Endothelial cell of umbilical vein (primary cell): ENCODE measurements at places on chromosomes 2 and 18. TPM values are rescaled to one million over a fixed set of nuclear protein-coding genes. Genes with fewer than 3 reads are reported as not detected.

DNA sequence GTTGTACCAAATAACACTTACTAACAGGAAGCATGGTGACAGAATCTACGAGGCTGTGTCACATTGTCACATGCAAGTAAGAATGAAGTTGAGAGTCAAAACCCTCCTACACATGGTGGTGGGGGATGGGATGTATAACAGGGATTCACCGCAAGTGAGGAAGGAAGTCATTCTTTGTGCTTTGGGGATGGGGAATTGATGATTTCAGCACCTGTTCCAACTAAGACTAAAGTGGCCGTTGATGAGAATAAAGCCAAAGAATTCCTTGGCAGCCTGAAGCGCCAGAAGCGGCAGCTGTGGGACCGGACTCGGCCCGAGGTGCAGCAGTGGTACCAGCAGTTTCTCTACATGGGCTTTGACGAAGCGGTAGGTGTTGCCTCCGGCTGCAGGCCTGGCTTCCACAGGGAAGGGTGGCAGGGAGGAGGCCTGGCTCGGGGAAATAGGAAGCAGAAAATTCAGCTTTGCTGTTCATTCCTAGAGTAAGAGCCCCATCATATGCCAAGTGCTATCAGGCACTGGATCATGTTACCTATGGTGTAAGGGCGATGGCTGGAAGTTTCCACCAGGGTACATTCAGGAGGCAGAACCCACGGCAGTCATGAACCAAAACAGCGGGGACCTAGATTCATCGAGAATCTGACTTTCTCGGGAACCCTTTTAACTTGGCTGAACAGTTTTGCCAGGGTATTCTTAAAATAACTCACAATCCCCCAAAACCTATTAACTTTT, 120.3 kb downstream of the UXS1 start:
- H3K4me1 ChIP-seq = no peaks in the 10 kb centered on the region
- H3K27me3 ChIP-seq = no peaks in the 10 kb centered on the region
- DNase-seq = no peak
- no peak overlapping the region for H3K27ac ChIP-seq
- H3K36me3 ChIP-seq = no peaks in the 10 kb centered on the region
- no peak overlapping the region for H3K4me3 ChIP-seq

The HAT1 gene
- 49.7 and 50.3 TPM in 2 replicates for total RNA-seq

The SIX3 gene
- not detected in 2 replicates for total RNA-seq

- H3K36me3 ChIP-seq = peaks cover 4% of the 10 kb centered on the region
- peaks cover 31% of the 10 kb centered on the region for H3K4me1 ChIP-seq
- no peaks in the 10 kb centered on the region for H3K27me3 ChIP-seq
- no peak for DNase-seq
- H3K4me3 ChIP-seq = no peak overlapping the region
Measured at GRCh38 chr18:75206452-75207309, 2.3 kb downstream of the PTGR3 start.

DNA sequence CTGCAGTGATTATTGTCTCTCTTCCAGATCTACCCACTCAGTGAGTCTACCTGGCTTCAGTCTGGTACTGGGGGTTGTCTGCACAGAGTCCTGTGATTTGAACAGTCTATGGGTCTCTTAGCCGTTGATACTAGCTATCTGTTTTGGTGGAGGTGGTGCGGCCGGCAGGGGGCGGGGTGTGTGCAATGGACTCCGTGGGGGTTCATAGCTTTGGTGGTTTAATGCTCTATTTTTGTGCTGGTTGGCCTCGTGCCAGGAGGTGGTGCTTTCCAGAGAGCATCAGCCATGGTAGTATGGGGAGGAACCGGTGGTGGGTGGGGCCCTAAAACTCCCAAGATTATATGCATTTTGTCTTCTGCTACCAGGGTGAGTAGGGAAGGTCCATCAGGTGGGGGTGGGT, 1120.1 kb upstream of the FAM98A start:
- H3K27me3 ChIP-seq = no peaks in the 10 kb centered on the region
- H3K4me3 ChIP-seq = no peak overlapping the region
- H3K36me3 ChIP-seq = no peaks in the 10 kb centered on the region
- H3K27ac ChIP-seq = no peak overlapping the region
- DNase-seq = no peak
- H3K4me1 ChIP-seq = no peaks in the 10 kb centered on the region

DNA sequence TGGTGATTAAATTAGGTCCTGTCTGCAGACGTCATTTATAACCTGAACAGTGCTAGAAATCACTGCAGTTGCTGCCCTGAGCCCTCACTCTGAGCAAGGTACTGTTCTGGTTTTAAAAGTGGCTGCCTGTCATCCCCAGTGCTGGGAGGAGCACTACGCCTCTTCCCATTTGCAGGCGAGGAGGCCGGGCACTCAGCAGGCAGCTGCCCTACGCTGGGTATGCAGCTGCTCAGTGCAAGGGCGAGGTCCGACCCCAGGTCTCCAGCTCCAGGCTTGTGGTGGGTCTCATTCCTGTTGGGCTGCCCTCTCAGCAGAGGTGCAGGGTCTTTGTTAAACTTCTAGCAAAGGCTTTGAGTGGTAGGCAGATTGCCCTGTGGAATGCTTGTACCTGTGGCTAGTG, 15.7 kb downstream of the CNDP2 start:
- no peak for DNase-seq
- H3K4me3 ChIP-seq = no peak overlapping the region
- H3K36me3 ChIP-seq = peaks cover 6% of the 10 kb centered on the region
- H3K27me3 ChIP-seq = no peaks in the 10 kb centered on the region
- H3K4me1 ChIP-seq = no peaks in the 10 kb centered on the region

- no peaks in the 10 kb centered on the region for H3K4me1 ChIP-seq
- H3K27ac ChIP-seq = no peak overlapping the region
- DNase-seq = no peak
- no peak overlapping the region for H3K4me3 ChIP-seq
Measured at GRCh38 chr2:121483021-121483420, 47.7 kb upstream of the RNU4ATAC start.

DNA sequence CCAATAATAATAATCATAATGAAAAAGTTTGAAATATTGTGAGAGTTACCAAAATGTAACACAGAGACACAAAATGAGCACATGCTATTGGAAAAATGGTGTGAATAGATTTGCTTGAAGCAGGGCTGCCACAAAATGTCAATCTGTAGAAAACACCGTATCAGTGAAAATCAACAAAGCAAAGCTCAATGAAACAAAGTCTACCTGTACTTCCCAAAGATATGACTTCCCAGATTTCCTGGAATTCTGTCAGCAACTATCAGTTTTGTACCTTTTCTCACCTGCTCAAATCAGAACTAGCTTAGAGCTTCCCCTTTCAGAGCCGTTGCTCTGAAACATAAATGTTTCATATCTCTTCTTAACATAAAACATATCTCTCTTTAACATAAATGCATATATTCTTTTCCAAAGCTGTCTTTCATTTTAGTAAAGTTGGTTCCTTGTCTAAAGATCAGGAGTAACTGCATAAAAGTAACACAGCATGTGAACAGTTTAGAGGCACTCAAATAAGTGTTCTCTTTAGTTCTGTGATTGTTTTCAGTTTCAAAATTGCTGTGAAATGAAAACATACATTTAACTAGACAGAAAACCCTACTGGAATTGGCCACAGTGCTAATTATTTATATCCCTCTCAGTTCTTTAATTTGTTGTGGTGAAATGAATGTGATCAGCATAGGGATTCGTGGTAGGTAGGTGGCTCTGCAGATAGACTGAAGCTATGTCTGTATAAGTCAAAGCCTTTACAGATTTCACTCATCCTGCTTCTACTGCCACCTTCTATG, 262.5 kb downstream of the KCNJ3 start:
- H3K27me3 ChIP-seq = no peaks in the 10 kb centered on the region
- no peaks in the 10 kb centered on the region for H3K36me3 ChIP-seq
- peaks cover 19% of the 10 kb centered on the region for H3K4me1 ChIP-seq
- no peak overlapping the region for H3K27ac ChIP-seq

- H3K27me3 ChIP-seq = no peaks in the 10 kb centered on the region
- peaks cover 52% of the 10 kb centered on the region for H3K4me1 ChIP-seq
- H3K27ac ChIP-seq = no peak overlapping the region
- no peak for DNase-seq
Measured at GRCh38 chr2:109330056-109330455, 201.1 kb downstream of the SH3RF3 start.

DNA sequence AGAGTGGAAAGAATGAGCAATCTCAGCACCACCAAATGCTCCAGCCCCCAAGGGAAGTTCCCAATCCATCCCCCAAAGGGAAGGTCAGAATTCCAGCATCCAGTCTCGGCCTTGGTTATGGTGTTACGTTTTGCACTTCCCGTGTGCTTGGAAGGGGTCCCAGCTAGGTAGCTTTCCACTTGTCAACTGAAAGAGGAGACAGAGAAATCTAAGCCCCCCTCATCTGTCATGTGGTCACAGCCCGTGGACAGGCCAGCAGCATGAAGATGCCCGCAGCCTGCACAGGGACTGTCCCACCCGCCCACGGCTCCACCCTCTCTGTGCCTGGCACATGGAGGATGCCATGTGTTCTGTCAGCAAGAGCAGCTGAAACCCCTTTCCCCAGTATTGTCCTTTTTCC, 32.1 kb downstream of the RHOB start:
- no peak overlapping the region for H3K4me3 ChIP-seq
- H3K27me3 ChIP-seq = no peaks in the 10 kb centered on the region
- no peak overlapping the region for H3K27ac ChIP-seq
- no peaks in the 10 kb centered on the region for H3K36me3 ChIP-seq
- no peak for DNase-seq

DNA sequence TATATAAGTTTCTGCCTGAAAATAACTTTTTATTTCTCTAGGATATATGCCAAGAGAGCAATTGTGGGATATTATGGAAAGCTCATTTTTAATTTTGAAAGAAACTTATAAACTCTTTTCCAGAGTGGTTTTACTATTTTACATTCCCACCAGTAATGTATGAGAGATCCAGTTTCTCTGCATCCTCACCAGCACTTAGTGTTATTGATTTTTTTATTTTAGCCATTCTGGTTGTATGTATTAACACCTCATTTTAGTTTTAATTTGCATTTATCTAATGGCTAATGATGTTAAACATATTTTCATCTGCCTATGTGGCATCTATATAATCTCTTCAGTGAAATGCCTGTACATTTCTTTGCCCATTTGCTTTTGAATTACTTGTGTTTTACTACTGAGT, 597.7 kb upstream of the RAB6C start:
- H3K36me3 ChIP-seq = no peaks in the 10 kb centered on the region
- H3K27ac ChIP-seq = no peak overlapping the region
- H3K4me1 ChIP-seq = no peaks in the 10 kb centered on the region
- DNase-seq = no peak

DNA sequence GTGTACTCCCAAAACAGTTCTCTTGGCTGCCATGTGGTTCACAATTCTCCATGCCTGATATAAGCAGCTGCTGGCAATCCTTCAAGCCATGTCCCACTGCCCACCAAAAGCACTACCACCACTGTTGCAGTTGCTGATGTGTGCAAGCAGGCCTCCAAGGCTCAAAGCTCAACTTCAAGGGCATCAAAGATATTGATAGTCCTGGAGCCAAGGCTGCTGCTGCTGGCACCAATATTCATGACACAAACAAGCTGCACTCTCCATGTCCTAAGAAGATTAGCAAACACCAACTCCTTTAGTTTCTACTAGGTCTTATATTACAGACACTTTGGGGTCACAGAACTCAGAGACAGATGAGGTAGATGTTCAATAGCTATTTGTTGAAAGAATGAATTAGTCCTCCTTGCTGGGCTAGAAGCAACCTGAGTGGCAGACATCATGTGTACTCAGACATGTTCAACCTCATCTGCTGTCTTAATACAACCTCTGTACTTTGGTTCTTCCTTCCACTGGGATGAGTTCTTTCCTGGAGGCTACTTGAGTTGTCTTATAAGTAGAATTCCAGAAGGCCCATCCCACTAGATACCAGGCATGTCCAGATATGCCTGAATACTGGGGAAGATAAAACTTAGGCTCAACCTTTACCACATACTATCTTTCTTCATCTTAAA, 104.5 kb upstream of the UGP2 start:
- H3K4me3 ChIP-seq = no peak overlapping the region
- H3K27me3 ChIP-seq = no peaks in the 10 kb centered on the region

- no peaks in the 10 kb centered on the region for H3K27me3 ChIP-seq
- H3K4me3 ChIP-seq = no peak overlapping the region
- H3K4me1 ChIP-seq = no peaks in the 10 kb centered on the region
- DNase-seq = peak; percentile 26
Measured at GRCh38 chr2:182359027-182359989, 67.5 kb downstream of the PDE1A start.

DNA sequence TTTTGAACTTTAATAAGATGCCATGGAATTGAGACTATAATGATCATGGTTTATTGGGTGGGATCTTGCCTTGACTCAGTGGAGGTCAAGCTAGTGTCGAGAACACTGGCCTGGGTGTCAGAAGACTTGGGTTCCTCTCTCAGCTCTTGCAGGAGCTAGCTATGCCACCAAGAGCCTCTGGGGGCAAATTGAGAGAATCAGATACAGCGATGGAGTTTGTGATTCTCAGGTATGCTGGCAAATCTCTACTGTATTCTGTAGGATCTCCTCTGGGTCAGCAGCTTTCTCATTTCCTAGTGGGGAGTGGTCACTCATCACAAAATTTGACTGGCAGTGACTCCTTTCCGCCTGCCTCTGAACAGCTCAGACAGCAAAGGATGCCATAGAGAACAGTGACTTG, 477.0 kb downstream of the RNF144A start:
- H3K27ac ChIP-seq = no peak overlapping the region
- no peaks in the 10 kb centered on the region for H3K36me3 ChIP-seq
- no peak overlapping the region for H3K4me3 ChIP-seq
- no peak for DNase-seq
- H3K4me1 ChIP-seq = no peaks in the 10 kb centered on the region

The EFEMP1 gene
- 2,354 and 2,981 TPM in 2 replicates for total RNA-seq

DNA sequence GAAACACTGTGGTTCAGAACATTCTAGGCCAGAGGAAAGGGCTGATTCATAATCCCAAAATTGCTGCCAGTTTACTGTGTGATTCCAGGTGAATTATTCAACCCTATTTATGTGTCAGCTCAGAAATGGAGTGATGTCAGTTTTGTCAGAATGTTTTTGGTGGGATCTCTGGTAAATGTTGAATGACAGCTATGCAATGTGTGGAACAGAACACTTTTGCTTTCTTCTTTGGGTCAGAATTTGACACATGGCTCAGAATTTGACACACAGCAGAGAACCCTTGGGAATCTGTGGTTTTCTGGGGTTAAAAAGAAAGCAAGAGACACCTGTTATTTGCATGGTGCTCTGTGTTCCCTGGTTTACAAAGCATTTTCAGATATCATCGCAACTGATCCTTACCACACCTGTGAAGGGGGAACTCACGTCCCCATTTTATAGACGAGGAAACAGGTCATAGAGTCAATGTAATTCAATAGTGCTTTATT, 1.6 kb upstream of the MTA3 start:
- H3K4me3 ChIP-seq = no peak overlapping the region
- DNase-seq = no peak
- no peaks in the 10 kb centered on the region for H3K27me3 ChIP-seq

- no peaks in the 10 kb centered on the region for H3K4me1 ChIP-seq
- H3K36me3 ChIP-seq = no peaks in the 10 kb centered on the region
- peaks cover 7% of the 10 kb centered on the region for H3K27me3 ChIP-seq
- DNase-seq = no peak
- H3K4me3 ChIP-seq = no peak overlapping the region
- no peak overlapping the region for H3K27ac ChIP-seq
Measured at GRCh38 chr18:13279181-13280069, 60.9 kb downstream of the LDLRAD4 start.
